ENCODE measurements at places on chromosomes 12 and 14.

GRCh38 chr12:118319627-118320026 is 53.1 kb downstream of the TAOK3 start:
- DNase-seq = no peak

DNA sequence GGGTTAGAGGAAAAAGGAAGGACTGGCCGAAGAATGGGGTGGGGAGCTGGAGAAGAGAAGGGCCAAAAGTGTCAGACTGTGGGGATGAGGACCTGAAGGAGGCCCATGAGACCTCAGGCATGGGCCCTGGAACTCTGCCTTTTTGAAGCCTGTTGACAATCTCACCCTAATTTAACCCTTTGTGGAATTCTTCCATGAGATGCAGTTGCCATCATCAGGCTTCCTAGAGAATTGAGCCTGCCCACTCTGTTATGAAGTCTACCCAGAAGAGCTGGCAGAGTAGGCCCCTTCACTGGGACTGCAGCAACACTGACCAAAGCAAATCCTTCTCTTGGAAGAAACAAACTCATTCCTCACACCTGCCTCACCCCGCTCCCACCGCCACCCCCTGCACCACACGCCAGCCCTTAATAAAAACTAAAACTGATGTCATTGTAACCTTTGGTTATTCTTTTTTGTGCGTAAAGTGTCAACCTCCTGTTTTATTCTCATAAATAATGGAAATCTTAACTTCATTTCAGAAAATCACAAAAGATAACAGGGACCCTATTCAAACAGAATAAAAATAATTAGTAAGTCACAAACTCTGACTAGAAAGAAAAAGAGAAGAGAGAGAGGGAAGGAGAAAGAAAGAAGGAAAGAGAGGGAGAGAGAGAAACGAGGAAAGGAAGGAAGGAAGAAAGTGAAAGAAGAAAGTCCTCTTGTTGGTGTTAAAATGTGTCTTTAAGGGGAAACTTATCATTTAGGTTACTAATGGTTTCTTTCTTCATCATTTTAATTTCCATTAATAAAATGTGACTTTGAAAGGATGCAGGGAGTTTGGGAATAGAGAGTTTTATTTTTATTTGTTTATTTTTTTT is 61.3 kb downstream of the CRADD start:
- no peak for DNase-seq

DNA sequence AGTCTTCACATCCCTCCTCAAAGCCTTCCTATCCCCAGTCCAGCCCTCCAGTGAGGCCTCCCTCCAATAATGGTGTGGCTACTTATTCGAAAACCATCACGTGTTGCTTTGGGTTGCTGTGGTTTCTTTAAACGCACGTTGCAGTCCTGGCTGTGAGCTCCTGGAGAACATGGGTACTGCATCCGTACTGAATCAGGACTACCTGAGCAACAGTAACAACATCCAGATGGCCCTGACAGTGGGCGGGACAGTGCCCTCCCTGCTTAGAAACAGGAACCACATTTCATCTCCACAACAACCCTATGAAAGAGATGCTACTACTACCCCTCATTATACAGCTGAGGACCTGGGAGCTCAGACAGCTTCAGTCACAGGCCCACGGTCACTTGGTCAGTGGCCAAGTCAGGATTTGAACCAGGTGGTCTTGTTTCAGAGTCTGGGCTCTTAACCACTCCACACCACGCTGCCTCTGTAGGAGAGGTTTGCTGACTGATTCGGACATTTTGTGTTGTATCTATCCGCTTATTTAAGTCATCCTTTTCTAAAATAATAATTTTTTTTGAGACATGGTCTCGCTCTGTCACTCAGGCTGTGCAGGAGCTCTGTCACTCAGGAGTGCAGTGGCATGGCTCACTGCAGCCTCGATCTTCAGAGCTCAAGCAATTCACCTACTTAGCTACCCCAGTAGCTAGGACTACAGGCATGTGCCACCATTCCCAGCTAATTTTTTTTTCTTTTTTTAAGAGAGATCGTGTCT is 104.8 kb downstream of the DPF3 start:
- no peak for DNase-seq

GRCh38 chr14:23568600-23569331 is 1.2 kb upstream of the AP1G2 start:
- no peak for DNase-seq

DNA sequence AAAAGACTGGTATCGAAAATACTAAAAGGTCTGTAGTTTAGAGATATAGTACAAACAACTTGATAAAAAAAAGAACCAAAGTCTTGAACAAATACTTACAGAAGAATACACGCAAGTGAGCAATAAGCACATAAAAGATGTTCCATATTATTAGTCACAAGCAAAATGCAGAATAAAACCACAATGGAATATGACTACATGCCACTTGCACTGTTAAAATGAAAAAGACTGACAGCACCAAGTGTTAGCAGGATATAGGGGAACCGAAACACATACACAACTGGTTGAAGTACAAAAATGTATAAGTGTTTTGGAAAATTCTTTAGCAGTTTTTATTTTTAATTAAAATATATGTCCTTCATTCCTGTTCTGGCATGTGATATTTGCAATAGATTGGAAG is 3.6 kb downstream of the CLEC2A start:
- no peak for DNase-seq

DNA sequence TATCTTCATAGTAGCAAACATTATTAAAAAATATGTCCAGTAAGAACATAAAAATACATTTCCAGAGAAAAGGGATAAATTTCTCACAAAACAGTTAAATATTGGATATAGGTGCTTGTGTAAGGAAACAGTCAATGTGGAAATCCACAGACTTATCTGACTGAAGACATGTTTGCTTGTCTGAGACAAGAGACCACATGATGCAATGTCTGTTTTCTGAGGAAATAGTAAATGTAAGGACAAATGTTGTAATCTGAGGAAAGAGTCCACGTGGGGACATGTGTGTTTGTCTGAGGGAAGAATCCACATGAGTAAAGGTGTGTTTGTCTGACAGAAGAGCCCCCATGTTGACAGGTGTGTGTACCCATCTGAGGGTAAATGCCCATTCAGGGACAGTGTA is 1093.2 kb downstream of the TMEM121 start:
- DNase-seq = no peak

- no peak for DNase-seq
These were observed 1.5 kb downstream of the PTPRB start for GRCh38 chr12:70635755-70636154.

- no peak for DNase-seq
These were observed 544.2 kb downstream of the FOXG1 start for GRCh38 chr14:29310757-29311156.

DNA sequence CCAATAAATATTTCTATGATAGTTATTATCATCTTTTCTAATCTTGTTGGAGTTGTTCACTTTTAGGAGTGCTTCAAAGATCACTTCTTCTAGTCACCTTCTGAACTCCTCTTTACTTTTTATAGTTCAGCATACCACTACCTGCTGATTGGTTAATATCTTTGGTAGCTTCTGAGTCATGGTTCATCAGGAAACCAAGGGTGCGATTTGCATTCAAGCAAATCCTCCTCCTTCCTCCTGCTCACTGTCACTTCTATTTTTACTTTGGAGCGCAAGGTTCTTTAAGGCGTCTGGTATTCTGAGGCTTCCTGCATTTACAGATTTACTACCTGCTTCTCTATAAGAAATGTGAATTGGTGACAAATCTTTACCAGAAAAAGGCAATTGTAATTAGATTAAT is 24.0 kb downstream of the SYT1 start:
- DNase-seq = no peak

- DNase-seq = no peak
These were observed 33.7 kb downstream of the DACT1 start for GRCh38 chr14:58671436-58671835.

DNA sequence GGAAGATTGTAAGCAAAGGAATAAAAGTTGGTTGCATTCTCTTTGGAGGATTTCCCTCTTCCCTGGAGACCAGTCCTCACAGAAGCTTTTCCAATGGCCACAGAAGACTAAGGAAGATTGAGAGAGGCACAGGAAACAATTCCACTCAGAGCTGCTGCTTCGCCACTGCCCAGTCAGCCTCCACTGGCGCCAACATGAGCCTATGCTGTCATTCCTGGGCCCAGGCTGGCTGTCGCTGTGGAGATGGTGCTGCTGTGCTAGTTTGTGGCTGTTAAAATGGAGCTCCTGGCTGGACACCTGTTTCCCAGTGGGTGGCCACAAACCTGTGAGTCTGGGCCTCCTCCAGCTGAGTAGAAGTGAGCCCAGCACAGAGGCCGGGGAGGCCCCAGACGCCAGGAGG is 6.6 kb downstream of the P2RX7 start:
- no peak for DNase-seq

DNA sequence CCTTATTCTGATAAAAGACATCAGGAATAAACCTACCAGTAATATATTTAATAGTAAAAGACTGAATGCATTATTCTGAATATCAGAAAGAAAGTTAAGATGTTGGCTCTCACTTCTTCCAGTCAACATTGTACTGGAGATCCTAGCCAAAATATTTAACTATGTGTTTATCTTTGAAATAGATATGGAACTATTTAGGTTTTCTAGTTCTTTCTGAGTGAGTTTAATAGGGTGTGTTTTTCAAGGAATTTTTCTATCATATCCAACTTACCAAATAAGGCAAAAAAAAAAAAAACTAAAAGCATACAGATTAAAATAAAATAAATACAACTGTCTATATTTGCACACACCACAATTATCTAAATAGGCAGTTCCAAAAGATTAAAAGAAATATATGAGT is 478.9 kb upstream of the LMO3 start:
- DNase-seq = no peak

GRCh38 chr14:22506378-22506710 is 82.7 kb downstream of the DAD1 start:
- DNase-seq = no peak

GRCh38 chr12:32532951-32533350 is 133.6 kb downstream of the FGD4 start:
- DNase-seq = no peak

DNA sequence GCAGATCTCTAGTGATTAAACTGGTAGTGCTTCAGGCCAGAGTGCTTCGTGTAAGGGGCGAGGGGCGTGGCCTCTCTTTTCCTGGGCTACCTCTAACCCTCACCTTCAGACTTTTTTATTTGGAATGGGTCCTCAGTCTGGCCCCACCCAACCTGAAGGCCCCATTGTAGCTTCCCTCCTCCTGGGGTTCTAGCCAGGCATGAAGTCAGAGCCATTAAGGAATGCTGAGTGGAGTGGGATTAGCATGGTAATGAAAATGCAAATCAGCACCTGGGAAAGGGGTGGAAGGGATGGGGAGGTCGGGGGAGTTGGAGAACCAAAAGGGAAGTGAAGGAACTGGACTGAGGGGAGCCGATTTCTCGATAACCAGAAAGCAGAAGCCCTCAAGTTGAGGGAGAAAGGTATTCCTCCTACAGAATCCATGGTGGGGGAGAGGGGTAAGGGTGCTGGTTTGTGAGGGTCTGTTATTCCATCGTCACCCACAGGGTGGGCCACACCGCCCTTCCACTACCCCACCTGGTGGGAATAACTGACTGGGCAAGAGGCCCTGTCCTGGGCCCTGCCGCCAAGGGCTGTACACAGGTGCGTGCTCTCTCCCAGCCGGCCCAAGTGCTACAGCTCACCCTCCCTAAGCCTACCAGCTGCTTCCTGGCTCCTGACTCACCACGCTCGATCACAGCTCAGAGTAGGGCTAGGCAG is 14.1 kb downstream of the ZFHX2 start:
- DNase-seq = no peak

GRCh38 chr14:76773188-76773885 is 12.1 kb downstream of the VASH1 start:
- DNase-seq = no peak

DNA sequence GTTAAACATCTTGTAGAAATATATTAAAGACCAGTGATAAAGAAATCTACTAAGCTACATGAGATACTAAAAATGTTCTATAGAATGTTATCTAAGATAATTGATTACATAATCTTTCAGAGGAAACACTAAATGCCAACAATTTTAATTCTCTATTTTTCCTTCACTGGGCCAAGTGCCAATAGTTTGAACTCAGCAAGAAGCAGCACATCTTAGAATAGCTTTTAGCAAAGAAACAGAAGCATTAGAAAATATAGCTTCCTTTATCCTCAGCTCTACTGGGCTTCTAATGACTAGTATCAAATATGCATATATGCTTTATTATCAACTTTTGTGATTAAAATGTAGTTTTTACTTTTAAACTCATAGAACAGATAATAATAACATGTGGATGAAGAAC is 461.4 kb upstream of the USP15 start:
- no peak for DNase-seq

GRCh38 chr12:112734859-112735695 is 56.5 kb upstream of the RPH3A start:
- no peak for DNase-seq

DNA sequence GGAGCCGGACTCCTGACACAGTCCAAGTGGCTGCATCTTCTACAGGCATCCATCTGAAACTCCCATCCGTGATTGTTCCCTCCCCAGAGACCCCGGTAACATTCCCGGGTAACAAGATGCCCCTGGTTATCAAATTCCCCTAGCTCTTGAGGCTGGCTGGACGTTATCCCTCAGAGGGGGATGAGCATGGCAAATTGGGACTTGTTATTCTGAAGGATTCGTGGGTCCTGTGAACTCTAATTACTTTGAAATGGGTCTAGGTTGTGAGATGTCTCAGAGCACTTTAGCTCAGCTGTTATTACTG is 642 bp upstream of the PAN2 start:
- no peak for DNase-seq

DNA sequence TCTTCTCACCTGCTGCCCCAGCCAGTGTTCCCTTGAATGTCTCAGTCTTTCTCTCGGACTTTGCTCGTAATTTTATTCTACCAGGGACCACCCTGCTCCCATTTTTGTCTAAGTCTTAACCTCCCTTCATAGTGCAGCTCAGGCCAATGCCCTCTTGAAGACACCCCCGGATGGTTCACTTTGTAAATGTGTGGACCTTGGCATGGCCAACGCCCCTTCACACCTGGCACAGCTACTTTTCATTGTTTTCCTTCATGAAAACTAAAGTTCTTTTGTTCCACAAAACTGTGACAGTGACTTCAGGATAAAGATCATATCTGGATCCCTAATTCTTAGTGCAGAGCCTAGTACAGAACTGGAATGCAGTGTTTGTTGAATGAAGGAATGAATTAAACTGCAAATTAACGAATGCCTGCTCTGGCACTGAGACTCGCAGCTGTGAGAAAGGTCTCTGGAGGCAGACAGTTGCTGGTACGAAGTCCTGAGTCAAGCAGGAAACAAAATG is 3.5 kb upstream of the RNASE4 start:
- peak; percentile 20 for DNase-seq

DNA sequence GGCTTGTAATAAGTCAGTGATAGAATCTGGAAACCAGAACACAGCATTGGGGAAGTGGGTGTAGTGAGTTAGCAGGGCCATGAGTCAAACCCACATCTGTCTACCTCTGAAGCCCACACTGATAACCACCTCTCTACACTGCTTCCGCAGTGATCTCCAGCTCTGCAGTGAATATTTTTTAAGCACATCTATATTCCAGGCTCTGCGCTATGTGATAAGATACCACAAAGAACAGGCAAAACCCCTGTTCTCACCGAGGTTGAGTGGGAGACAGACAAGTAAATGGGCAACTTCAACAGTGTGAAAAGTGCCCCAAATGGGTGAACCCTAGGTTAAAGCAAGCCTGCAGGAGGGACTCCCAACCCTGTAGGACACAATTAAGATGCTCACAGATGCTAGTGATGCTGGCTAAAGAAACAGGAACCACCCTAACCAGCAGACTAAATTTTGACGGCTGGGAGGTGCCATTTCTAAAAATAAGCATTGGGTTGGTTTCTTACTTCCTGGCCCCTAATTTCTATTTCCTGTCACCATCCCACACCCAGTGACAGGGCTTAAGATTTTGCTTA is 375.0 kb downstream of the DPF3 start:
- DNase-seq = peak; percentile 36
